NCI-H510A treated with DMSO at 0.1 percent for 48 hours (cell line): ENCODE measurements at places on chromosomes 7 and 10.

DNA sequence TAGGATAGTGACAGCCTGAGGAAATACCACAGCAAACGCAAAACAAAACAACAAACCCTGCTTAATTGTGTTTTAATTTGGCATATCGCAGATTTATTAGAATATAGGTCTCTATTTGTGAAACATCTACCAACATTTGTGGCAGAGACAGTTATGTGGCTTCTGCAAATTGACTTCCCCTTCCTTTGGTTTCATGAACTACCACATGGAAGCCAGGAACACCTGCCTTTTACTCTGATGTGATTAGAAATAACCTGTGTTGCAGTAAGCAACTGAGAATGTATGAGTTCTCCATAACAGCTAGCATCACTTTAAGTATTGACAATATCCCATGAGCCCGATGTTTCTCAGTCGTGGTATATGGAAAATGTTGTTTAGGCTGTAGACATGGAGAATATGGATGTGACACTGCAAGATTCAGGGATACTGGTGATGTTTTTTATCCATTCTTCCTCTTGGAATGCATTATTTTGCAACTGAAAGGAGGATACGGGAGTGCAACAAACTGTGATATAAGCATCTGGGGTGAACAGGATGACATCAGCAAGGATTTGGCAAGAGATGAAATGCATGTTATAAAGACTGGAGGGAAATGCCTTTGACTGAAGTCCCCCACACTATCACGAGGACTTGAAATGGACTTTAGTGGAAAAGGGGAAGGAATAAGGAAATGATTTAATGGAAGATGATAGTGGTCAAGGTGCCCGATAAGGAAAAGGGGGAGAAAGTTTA lies 95.9 kb downstream of the CUBN start:
- no peak for DNase-seq

DNA sequence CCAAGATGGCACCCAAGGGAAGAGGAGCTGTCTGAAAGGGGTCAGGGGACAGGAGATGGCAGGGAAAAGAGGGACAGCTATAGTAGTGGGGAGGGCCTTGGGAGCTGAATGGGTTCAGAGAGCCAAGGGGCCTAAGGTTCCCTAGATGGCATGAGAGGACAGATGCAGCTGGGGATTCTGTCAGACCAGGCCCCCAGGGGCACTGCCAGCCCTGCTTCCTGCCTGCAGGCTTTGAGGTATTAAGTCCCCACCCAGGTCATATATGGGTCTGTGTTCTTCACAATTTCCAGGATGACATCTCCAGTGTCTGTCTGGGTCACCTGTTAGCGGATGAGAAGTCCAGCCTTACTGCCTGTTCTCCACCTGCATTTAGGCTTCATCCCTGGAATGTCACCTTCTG lies 56.7 kb downstream of the NEURL1 start:
- no peak for DNase-seq

GRCh38 chr10:101745074-101745696 lies 30.7 kb downstream of the FGF8 start:
- DNase-seq = no peak

GRCh38 chr10:60086862-60087261 lies 180.5 kb upstream of the CCDC6 start:
- no peak for DNase-seq

GRCh38 chr10:118343549-118343948 lies 1.4 kb upstream of the FAM204A start:
- no peak for DNase-seq

- no peak for DNase-seq
Measured at GRCh38 chr10:1483246-1483645, 254.1 kb downstream of the ADARB2 start.

DNA sequence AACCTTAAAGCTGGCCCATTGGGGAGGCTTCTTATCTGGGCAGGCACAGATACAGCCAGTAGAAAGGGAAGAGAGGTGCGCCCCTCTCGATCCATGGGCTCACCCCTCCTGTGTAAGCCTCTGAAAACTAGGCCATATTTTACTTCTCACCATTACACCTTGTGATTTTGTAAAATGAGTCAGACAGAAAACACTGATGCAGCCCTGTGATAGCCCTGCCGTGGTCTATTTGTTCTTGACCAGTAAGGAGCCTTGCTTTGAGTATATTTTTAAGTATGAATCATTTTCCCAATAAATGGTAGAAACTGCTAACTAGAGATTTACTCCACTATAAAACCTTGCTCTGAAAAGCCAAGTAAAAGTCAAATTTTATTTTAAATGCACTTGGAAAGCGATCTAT lies 329.8 kb upstream of the MBL2 start:
- DNase-seq = no peak
